ENCODE measurements at places on chromosomes 7 and 10. TPM values are rescaled to one million over a fixed set of nuclear protein-coding genes. Genes with fewer than 3 reads are reported as not detected.

DNA sequence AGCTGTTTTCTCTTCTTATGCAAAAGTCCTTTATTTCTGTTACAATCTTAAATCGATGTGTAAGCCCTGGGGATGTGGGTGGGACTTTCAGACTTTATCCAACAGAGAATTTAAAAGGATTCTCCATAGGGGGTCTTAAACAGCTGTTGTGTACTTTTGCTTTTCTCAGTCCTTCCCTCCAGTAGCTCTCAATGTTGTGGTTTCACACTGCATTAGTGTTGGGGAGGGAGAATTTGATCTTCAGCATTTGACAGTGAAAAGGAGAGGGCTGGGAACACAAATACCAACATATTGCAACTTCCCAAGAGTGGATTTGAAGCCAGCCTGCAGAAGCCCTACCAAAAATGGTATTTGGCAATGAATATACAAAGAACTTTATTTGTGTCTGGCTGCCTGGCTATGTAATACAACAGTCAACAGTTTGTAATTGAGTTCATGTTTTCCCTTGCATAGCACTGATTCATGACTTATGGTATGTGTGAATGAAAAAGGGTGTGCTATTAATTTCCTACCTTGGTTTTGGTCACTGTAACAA lies 80.1 kb upstream of the CAPZA2 start:
- no peak overlapping the region for H3K27ac ChIP-seq
- no peak for DNase-seq
- H3K4me3 ChIP-seq: no peak overlapping the region
- no peaks in the 10 kb centered on the region for H3K36me3 ChIP-seq
- H3K27me3 ChIP-seq: no peaks in the 10 kb centered on the region

GRCh38 chr7:104848138-104848990 lies 165.6 kb upstream of the KMT2E start:
- H3K36me3 ChIP-seq: no peaks in the 10 kb centered on the region
- H3K4me1 ChIP-seq: no peaks in the 10 kb centered on the region
- H3K27ac ChIP-seq: no peak overlapping the region
- DNase-seq: no peak

FAM25C gene
- total RNA-seq: not detected

- H3K4me3 ChIP-seq: no peak overlapping the region
- no peaks in the 10 kb centered on the region for H3K4me1 ChIP-seq
- DNase-seq: no peak
- no peaks in the 10 kb centered on the region for H3K36me3 ChIP-seq
- H3K27ac ChIP-seq: no peak overlapping the region
Measured at GRCh38 chr7:41640487-41640886, 62.4 kb downstream of the INHBA start.

IL6 gene
- 151 TPM for total RNA-seq

AZGP1 gene
- 2.3 TPM for total RNA-seq

DNA sequence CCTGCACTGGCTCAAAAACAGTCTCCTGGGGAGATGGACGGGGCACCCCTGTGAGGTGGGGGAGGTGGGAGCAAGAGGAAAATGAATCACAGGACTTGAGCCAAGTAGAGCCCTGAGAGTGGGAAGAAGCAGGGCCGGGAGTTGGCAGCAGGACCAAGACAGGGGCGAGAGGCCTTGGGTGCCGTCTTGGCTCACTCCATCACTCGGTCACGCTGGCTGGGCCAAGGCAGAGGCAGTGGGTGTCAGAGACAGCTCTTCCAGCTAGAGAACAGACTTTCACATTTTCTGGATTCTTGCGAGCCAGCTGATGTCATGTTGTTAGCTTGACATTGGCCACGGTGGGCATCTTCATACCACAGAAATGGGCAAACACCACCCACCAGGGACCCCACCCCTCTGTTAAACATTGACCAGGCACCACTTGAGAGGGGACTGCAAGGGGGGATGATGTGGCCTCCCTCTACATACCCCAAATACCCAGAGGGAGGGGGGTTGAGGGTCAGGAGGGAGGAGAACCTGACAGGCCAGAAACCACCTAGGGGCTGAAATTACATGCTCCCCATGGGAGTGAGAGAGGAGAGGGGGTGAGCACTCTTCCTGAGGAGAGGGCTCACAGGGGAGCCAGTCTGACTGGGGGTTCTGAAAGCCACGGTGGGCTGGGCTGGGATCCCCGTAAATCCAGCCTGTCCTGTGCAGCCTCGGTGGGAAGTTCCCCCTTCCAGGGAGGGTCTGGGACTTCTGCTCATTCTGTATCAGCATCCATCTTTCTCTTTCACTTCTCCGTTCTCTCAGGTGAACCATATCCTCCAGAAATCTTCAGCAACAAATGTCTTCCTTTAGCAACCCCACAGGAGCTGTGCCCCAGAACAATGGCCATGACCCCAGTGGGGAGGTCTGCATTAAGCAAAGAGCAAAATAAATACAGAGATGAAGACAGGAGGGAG lies 19.6 kb downstream of the CAMK2B start:
- peaks cover 10% of the 10 kb centered on the region for H3K4me1 ChIP-seq
- no peaks in the 10 kb centered on the region for H3K27me3 ChIP-seq
- H3K27ac ChIP-seq: no peak overlapping the region
- no peak overlapping the region for H3K4me3 ChIP-seq

GRCh38 chr7:148754912-148755311 lies 56.2 kb downstream of the CUL1 start:
- no peak overlapping the region for H3K27ac ChIP-seq
- no peaks in the 10 kb centered on the region for H3K27me3 ChIP-seq
- H3K4me3 ChIP-seq: no peak overlapping the region
- no peak for DNase-seq
- H3K36me3 ChIP-seq: peaks cover 4% of the 10 kb centered on the region
- H3K4me1 ChIP-seq: no peaks in the 10 kb centered on the region

GRID2IP gene
- total RNA-seq: 0.35 TPM

ICA1 gene
- total RNA-seq: 6.6 TPM

- peak overlapping the region; percentile 54 for H3K27ac ChIP-seq
- H3K36me3 ChIP-seq: no peaks in the 10 kb centered on the region
- no peak overlapping the region for H3K4me3 ChIP-seq
- peaks cover 63% of the 10 kb centered on the region for H3K4me1 ChIP-seq
- DNase-seq: no peak
Measured at GRCh38 chr7:91465595-91466061, 201.4 kb downstream of the FZD1 start.

All from thoracic aorta (tissue), 2 donors.